ENCODE measurements at places on chromosomes 2 and 18.

DNA sequence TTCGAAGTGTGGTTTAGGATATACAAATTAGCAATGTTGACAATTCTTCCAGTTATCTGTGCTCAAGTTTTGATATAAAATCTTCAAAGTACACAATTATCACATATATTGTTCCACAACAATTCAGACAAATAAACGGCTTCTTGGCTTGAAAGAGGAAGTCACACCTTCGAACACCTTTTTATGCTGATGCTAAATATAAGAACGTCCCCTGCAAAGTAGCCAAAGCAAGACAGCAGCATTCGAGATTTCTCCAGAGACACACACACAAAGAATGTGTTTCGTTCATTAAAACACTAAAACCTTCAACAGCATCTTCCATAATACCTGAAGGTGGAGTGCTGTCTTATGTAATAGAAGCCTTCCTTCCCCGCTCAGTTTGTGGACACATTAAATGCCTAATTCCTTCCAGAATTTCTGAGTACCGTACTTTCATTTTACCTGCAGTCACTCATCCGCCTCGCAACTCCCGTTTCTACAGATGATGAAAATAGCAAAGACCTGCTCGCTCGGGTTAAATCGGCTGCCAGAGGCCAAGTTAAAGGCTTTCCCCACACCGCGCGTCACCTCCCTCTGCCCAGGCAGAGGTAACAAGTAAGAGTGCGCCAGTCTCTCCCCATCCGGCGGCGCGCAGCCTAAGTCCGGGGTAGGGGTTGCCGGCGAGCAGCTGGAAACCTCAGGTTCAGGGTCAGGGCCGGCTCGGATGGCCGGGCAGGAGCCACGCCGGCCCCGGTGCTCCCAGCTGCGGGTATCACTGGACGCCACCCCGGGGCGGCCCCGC is 847 bp downstream of the SERPINE2 start:
- peak; percentile 31 for DNase-seq

DNA sequence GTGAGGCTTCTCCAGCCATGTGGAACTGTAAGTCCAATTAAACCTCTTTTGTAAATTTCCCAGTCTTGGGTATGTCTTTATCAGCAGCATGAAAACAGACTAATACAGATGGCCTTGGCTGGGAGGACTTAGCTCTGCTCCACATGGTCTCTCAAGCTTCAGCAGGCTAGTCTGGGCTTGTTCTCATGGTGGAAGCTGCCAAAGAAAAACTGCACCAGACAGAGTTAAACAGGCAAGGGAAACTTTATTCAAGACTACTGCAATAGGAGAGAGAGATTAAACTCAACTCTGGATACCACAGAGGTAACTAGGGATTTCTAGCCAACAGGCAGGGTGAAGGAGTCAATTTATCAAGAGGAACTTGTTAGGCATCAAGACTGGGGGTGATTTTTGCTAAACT is 142.1 kb downstream of the CABLES1 start:
- no peak for DNase-seq

GRCh38 chr2:1793001-1793867 is 48.9 kb upstream of the PXDN start:
- DNase-seq: no peak

- DNase-seq: no peak
Measured at GRCh38 chr2:237319086-237319820, 94.7 kb downstream of the COL6A3 start.

GRCh38 chr2:4964579-4964978 is 727.6 kb upstream of the SOX11 start:
- DNase-seq: no peak

- DNase-seq: no peak
Measured at GRCh38 chr2:193332941-193333340, 1138.2 kb upstream of the TMEFF2 start.

DNA sequence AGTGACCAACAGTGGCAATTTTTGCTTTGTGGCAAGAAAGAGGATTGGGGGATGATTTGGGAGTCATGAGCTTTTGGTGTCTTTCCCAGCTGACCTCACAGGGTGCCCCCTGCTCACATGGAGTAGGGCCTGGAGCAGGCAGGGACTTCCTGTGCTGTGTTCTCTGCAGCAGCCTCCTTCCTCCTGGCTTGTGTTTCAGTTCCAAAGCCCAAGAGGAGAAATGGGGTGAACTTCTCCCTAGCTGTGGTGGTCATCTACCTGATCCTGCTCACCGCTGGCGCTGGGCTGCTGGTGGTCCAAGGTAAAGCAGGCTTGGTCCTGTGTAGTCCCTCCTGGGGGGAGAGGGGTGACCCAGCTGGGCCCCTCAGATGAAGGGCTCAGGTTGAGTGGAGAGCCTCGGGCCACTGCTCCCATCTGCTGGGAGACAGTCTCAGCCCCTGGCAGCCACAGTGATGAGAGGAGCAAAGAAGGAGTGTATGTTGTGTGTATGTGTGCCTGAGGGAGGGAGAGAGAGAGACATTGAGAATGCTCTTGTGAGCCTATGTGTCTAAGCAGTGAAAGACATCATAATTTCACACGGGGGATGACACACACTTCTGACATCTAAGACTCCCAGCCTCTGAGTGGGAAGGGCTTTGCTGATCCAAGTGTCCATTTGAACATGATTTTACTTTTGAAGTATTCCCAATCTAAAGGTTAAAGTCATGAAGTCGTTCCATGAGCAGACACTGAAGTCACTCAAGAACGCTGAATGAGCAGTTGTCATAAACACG is 27.2 kb downstream of the MARCO start:
- DNase-seq: no peak

GRCh38 chr2:68250196-68250595 is 2.1 kb downstream of the PPP3R1 start:
- DNase-seq: no peak

- no peak for DNase-seq
Measured at GRCh38 chr2:44796771-44797170, 144.7 kb upstream of the SIX3 start.
